ENCODE measurements at places on chromosomes 3 and 15.
A peak's percentile ranks its signal among the peaks of the same experiment; 100 is the strongest.

DNA sequence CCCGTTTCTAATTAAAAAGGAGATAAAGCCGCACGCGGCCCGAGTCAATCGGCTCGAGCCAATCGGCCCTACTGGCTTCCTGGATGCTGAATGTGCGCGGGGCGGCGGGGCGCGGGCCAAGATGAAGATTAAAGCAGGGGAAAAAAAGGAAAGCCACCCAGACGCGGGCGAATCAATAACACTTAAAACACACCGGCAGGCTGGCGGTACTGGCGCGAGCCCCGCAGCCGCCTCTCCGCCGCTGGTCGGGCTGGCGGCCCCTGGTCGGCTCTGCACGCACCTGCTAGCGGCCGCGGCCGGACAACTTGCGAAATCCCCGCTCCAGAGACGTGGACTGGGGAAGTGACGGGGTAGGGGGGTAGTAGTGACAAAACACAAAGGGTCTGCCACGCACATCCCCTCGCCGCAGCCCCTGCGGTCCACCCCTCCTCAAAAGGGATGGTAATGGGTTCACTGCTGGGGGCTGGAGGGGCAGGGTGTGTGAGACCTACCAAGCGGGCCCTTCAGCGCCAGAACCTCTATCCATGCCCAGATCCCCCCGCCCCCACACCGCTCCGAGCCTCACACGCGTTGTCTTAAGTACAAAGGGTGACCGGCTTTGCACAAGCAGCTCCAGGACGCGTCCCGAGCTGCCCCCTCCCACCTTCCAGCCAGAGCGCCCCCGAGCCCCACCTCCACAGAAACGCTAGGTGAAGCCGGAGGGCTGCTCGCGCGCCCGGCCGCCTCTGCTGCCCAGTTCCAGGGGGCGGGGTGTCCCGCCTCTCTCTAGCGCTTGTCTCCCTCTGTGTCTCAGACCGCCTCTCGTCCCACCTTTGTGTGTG, 1.4 kb downstream of the WNT7A start:
- no peak for DNase-seq

DNA sequence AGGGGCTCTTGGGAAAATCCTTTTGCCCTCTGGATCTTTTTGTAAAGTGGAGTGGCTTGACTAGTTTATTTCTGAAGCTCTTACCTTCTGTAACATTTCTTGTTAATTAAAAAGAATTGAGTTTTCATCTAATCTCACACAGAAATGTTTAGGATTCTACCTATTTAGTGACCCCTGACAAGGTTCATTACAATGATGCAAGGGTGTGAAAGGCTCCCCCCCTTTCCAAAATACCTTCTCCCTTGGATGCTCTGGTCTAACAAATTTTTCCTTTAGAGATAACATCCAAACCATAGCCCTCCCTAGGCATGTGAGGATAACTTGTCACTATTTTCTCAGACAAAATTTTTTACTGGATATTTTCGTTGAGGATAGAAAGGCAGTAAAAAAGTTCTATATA, 223.9 kb downstream of the THRB start:
- no peak for DNase-seq

DNA sequence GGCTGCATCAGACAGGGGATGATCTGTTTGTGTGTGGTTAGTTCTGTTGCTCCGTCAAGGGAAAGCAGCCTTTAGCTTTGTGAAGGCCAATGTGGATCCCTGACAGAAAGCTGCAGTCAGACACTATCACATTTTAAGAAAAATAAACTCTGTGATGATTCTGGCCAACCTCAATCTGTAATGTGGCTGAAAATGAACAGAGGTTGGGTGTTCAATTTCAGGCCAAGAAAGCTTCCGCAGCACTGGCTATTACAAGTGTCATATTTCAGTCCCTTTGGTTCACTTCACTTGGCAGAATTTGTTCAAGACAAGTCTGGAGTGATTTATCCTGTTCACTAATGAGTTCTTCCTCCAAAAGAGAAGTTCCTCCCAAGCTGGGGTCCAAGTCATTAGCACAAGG, 571.8 kb upstream of the IL12A start:
- DNase-seq = no peak

DNA sequence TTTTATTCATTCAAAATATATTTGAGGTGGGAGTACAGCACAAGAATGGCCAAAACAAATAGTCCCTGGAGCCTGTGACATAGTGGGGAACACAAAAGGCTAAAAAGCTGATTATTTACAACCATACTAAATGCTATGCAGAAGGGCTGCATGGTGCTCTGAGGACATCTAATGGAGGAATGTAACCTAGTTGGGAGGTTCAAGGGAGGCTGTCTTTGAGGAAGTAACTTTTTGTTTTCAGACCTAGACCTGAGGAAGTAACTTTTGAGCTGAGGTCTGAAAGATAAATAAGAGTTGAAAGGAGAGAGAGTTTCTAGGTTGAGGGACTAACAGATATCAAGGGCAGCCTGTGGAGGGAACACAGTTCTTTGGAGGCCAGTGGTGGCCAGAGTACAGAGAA, 34.8 kb upstream of the RASA2 start:
- peak; percentile 76 for DNase-seq

DNA sequence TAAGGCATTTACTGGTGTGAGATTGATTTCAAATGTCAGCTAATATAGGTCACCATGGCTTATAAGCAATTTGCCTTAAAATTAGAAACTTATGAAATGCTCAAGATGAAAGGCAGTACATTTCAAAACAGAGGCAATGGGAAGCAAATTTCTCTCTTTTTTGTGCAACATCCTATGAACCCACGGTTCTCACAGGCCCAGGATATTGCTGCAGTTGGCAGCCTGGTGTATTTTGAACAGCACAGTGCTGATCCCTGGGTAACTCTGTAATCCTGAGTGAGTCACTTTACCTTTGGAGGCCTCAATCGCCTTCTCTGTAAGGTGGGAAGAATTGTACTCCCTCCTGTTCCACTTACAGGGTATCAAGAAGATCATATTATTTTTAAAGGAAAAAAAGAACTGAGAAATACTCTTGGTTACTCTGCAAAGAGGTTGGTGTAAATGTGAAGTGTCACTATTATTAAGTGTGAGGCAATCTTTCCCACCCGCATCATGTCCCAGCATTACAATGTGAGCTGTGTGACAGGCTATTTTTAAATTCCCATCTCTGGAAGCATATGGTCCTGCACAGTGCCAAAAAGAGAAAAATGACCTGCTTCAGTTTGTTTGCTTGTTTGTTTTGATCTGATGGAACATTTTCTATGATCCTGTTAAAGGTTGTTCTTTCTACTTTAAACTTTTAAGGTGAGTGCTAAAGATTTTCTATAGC, 190.1 kb upstream of the LPP start:
- DNase-seq = peak; percentile 51

DNA sequence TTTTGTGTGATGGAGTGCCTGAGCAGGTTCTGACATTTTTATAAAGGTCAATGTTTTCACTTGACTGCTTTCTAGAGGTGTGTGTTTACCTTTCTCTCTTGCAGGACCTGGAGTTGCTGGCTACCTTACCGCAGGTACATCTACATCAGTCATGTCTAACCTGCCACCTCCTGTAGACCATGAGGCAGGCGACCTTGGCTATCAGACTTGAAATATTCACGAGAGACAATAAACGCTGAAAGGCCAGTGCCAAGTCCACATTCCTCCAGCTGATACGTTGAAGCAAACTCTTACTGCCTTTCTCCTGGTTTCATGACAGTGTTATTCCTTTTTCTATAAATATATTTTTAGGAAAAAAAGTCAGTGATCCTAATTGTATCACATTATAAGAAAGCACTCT, 59.0 kb upstream of the ACKR4 start:
- no peak for DNase-seq

DNA sequence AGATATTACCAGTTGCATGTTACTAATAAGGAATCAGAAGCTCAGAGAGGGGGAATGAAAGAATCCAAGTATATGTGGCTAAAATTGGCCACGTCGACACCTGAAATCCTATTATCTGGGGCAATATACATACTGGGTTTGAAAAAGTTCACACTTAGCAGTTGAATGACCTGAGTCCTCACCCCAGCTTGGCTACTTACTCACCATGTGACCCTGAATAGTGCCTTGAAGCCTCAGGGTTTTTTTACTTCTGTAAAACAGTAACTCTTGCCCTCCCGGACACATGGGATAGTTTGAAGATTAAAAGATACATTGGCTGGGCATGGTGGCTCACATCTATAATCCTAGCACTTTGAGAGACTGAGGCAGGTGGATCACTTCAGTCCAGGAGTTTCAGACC, 342.2 kb upstream of the TPRG1 start:
- peak; percentile 64 for DNase-seq

- DNase-seq = no peak
Observed at GRCh38 chr15:36498401-36498800, 81.0 kb upstream of the CDIN1 start.

GRCh38 chr3:181054538-181054937, 65.0 kb upstream of the DNAJC19 start:
- DNase-seq = no peak

GRCh38 chr3:173586166-173586565, 188.6 kb downstream of the NLGN1 start:
- no peak for DNase-seq

DNA sequence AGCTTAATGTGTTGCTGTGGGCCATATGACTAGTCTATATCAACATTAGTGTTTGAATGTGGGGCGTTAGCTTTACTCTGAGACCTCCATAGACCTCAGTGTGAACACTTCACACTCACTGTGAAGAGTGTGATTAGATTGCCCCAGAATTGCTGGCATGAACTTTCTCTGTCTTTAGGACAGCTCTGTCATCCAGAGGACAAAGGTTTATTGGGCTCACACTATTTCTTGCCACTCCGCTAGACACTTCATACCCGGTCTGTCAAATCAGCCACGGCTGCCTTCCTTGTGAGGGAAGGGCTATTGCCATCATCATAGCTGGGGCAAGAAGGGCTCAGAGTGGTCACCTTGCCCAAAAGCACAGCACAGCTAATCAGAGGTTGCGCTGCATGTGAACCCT, 316.8 kb upstream of the NR2E3 start:
- DNase-seq = no peak

GRCh38 chr3:71087143-71088018, 496.1 kb downstream of the FOXP1 start:
- DNase-seq = no peak

DNA sequence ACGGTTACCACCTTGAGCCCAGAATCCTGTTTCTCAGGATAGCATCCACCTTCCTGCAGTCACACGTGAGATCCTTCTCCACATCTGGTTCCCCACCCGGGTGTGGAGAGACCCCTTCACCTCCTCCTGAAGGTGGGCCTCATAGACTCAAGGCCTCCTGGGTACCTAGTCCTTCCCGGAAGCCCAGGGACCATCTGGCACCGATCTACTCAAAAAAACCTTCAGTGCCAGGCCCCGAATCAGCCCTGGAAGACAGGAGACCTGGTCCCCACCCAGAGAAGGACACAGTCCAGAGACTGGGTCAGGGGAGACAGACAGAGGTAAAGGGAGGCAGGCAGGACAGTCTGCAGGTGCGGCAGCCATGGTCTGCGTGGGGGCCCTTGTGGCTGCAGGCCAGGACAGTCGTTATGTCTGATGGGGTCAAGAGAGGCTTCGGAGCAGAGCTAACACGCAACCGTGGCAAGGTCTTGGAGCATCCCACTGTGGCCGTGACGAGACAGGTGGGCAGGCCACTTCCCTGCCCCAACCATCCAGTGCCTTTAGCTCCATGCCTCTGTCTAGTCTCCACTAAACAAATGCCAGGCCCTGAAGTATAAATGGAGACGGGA, 112.2 kb upstream of the ABHD17C start:
- DNase-seq = no peak

DNA sequence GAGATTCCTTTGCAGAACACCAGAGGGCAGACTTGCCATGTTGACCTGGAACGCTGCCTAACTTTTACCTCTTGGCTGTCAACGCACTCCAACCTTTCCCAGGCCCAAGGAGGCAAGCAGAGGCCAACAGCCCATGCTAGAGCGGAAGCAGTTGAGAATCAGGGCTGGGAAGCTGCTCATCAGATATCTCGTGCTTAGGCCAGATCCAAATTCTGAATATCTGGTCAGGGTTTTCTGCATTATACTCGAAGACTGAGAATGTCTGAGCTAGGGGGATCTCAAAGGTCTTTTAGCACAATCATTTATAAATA, 2.5 kb downstream of the XIRP1 start:
- DNase-seq = peak; percentile 75

DNA sequence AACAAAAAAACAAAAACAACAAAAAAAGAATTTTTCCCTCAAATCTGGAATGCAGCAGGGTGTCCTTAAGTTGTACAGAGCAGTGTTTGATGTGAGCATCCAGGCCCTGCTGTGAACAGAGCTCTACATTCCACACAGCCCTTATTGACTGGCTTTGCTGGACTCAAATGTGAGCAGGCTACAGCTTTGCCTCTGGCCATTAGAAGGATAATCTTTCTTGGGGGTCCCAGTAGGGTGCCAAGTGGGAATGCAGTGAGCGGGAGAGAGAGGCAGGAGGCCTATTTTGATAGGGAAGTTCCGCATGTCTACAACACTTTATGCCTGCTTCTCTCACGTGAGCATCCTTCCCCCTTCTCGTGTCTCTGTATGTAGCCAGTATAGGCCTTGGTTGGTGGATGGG, 34.4 kb upstream of the TPRG1 start:
- DNase-seq = no peak

DNA sequence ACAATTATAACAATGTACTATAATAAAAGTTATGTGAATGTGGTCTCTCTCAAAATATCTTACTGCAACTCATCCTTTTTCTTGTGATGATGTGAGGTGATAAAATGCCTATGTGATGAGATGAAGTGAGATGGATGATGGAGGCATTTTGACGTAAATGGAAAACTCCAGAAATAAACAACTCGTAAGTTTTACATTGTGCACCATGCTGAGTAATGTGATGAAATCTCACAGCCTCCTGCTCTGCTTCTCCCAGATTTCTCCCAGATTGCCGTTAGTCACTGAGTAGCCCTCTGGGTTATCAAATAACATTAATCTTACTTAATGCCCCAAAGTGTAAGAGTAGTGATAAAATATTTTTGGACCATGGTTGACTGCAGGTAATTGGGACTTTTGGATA, 64.8 kb upstream of the SLCO2A1 start:
- no peak for DNase-seq

DNA sequence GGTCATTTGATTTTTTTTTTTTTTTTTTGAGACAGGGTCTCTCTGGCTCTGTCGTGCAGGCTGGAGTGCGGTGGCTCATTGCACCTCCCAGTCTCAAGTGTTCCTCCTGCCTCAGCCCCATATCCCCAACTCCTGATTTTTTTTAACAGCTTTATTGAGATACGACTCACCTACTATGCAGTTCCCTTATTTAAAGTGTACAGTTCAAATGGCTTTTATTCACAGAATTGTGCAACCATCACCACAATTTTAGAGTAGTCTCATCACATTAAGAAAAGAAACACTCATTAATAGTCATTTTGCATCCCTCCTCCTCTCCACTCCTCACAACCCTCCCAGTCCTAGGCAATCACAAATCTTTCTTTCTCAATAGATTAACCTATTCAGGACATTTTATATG, 1.9 kb upstream of the TRA2B start:
- no peak for DNase-seq
